Keratinocyte (primary cell): ENCODE measurements at places on chromosomes 6 and 20.

DNA sequence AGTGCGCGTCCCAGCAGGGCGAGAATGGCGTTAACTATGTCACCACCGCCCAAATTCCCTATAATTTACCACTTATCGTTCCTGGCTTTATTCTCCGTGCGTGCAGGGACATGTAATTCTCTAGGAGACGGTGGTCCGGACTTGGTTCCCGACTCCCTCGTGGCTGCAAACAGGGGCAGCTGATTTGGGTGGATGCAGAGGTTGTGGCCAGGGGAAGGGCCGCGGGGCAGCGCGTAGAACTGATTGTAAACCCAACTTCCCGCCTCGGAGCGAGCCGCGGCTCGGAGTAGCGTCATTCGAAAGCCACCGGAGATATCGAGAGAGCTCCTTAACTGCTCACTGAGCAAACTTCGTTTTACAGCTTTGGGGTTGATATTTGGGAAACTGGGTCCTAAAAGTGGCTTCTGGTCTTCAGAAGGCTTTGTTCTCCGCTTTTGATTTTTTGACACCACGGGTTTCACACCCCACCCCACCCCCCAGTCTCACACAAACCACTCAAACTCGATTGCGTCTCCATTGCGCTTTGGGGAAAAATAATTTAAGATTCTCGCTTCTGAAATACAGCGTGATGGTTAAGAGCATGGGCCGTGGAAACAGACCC is 17.5 kb upstream of the ZSCAN9 start:
- H3K27me3 ChIP-seq, result peaks cover 23% of the 10 kb centered on the region
- no peak for DNase-seq
- peaks cover 19% of the 10 kb centered on the region for H3K4me1 ChIP-seq

DNA sequence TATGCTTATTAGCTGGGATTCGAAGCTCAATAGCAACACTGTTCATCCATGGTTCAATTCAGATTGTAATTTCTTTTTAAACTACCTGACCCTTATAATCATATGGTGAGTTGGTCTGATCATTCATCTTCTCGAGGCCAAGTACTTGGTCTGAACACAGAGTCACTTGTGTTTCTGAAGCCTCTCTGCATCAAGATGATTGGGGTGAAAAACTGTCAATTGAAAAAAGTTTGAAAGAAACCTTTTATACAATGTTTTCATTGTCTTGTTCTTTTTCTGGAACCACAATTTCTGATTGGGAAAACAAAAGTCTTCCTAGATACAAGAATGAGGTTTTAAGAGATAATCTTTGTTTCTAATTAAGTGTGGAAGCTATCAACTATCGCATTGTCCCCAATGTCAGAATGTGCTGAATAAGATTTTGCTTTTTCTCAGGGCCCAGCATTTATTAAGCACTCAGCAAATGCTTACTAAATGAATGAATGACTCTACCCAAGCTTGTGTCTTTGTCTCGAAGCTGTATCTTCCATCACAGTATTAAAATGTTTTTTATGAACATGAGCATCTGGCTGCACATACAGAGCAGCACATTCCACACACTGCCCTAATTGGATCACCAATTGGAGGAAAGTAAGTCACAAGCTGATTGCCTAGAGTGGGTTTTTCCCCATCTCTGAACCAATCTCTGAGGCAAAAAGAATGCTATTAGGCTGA is 45.0 kb upstream of the MOXD1 start:
- peaks cover 9% of the 10 kb centered on the region for H3K4me1 ChIP-seq
- no peak overlapping the region for H3K4me3 ChIP-seq
- no peak for DNase-seq
- H3K27me3 ChIP-seq, result no peaks in the 10 kb centered on the region
- H3K36me3 ChIP-seq, result no peaks in the 10 kb centered on the region

- no peak overlapping the region for H3K4me3 ChIP-seq
- DNase-seq, result no peak
- no peaks in the 10 kb centered on the region for H3K36me3 ChIP-seq
- no peaks in the 10 kb centered on the region for H3K27me3 ChIP-seq
Measured at GRCh38 chr6:145267076-145267867, 468.0 kb downstream of the EPM2A start.

GRCh38 chr6:48597951-48598350 is 487.0 kb upstream of the PTCHD4 start:
- H3K4me1 ChIP-seq, result no peaks in the 10 kb centered on the region
- DNase-seq, result no peak
- H3K27me3 ChIP-seq, result no peaks in the 10 kb centered on the region
- no peaks in the 10 kb centered on the region for H3K36me3 ChIP-seq

DNA sequence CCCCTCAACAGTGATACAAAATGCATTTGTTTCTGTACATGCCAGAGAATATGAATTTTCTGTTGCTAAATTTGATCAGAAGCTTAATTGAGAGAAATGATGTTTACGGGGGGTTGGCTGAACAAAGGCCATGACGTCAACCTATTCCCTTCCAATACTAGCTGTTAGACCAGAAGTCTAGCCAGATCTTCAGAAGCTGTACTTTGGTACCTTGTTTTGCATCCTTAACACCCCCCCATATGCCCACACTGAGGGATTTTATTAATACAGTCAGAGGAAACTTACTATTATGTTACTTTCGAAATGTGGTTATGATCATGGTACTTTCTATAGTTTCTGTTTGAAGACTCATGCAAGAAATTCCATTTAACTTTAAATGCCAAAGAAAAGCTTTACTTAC is 3.1 kb downstream of the NCOA7 start:
- no peaks in the 10 kb centered on the region for H3K27me3 ChIP-seq
- H3K4me3 ChIP-seq, result no peak overlapping the region
- no peak overlapping the region for H3K27ac ChIP-seq
- peaks cover 44% of the 10 kb centered on the region for H3K4me1 ChIP-seq
- H3K36me3 ChIP-seq, result no peaks in the 10 kb centered on the region
